H7 (cell line): ENCODE measurements at places on chromosomes 6 and 20.

GRCh38 chr6:11772109-11772825 lies 6.3 kb downstream of the ADTRP start:
- DNase-seq: no peak

DNA sequence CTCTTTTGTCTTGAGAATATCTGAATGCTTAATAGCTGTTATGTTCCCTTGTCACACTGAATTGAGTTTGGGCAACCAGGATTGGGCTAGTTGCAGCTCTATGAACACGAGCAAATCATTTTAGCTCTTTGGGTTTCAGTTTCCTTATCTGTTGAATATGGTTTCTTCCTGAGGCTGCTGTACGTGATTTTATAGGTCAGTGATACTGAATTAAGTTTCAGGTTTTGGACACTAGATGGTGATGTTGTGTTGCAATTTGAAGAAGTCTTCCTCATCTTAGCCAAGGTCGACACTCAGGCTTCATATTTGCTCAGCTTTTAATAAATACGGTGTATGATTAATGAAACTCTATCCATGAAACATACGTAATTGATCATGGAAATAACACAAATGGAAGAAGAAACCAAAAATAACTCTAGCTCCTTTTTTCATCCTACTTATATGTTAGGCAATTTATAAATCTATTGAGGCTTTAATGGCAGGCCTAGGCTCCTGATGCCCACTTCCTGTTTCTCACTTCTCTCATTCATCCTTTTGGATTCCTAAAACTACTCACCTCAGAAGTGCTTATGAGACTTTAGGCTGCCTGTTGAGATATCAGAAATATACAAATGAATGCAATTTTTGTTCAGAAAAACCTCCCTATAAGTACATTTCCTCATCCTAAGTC lies 354.1 kb upstream of the MAP3K7 start:
- peak; percentile 22 for DNase-seq

- DNase-seq: no peak
Measured at GRCh38 chr6:147486683-147487082, 21.8 kb upstream of the SAMD5 start.

DNA sequence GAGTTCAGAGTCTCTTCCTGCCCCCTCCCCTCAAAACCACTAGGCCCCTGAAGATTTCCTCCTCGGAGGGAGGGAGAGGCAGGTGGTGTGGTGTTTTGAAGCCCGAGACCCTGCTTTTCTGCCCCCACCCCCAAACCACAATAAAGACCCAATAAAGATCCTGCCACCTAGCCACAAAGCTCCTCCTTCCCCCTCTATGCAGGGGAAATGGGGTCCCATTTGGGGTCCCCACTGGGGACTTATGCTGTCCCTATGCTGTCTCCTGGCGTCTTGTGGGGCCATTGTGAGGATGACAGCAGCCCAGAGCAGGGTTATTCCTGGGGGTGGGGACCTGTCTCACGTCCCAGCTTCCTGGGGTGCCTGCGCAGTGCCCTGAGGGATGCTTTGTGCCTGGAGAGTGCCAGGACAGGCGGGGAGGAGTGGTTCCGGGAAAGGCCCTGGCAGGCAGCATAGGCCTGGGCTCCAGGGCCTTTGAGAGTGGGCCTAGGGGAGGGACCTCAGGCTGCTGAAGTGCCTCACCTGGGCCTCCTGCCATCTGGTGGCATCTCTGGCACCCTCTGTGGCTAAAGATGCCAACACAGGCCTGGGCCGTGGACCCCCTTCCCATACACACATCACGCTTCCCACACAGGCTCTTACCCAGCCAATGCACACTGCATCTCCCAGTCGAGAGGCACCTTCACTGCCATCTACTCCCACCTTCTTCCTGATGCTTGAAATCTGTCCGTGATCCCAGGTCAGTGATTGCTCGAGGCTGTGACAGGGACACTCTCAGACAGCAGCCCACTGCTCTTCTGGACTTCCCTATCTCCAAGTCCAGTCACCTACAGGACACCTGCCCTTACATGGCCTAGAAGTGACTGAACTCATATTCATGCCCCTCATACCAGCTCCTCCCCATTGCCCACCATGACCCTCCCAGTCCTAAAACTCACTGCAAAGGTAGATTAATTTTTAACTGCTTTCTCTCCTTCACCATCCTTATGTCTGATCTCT lies 7.9 kb upstream of the ARMC12 start:
- peak; percentile 63 for DNase-seq

DNA sequence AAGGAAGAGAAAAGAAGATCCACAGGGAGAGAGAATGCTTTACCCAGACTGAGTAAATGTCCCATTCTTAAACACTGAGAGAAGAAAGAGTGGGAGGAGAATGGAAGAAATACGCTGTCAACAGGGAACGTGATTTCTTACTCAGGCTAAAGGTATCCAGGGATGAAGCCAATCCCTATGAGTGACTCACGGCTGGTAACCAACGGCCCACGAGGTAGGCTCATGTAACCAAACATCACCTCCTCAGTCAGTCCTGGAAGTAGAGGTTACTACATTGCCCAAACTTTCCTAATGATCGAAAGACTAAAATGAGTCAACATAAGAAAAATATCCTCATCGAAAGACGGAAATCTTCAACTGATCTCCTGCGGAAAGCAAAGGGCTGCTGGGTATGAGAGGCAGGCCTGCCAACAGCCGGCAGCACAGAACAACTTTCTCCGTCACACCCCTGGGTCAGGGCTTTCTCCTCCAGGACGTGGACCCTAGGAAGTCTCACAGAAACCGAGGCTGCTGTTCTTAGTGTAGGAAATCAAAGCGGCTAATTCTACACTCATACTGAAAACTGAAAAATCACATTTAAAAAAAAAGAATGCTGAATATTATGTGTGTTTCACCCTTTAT lies 292.6 kb downstream of the GMDS start:
- DNase-seq: no peak

- DNase-seq: no peak
Measured at GRCh38 chr6:52352239-52353018, 9.5 kb upstream of the PAQR8 start.

GRCh38 chr20:51341581-51341980 lies 200.9 kb downstream of the NFATC2 start:
- DNase-seq: no peak

DNA sequence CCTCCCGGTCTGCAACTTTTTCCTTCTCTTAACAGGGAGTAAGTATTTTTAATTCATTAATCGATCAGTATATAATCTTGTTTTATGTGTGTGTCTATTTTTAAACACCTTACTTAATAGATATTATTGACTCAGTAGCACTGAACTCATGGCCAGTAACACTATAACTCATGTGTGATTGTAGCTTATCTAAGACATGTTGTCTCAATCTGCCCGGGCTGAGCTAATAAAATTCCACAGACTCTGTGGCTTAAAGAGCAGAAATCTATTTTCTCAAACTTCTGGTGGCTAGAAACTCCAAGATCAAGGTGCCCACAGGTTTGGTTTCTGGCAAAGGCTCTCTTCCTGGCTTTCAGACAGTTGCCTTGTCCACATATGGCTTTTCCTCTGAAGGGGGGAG lies 68.8 kb upstream of the TNFAIP3 start:
- no peak for DNase-seq

GRCh38 chr6:111683749-111684267 lies 78.1 kb upstream of the TRAF3IP2 start:
- no peak for DNase-seq

DNA sequence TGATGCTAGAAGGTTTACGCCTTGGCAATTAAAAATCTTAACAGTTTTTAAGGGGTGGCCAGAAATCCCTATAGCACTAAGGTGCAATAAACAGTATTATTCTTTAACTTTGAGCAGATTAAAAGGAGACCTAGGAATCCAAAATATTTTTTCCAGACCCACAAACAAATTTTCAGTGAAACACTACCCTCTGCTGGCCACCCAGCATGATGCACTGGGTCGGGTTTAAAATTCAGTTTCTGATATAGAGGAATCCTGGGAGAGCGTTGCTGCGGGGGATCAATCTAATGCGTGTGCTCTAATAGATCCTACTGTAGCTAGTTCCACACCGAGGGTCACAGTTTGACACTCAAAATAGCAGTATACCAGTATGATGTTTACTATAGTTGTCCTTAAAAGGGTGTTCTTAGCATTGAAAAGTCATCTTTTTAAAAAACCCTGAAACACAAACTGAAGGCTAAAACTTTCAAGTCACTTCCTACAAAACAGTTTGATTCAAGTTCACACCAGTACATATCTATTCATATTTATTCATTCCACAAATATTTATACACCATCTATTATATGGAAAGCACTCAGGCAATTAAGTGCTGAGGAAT lies 10.2 kb downstream of the UBE3D start:
- peak; percentile 47 for DNase-seq

DNA sequence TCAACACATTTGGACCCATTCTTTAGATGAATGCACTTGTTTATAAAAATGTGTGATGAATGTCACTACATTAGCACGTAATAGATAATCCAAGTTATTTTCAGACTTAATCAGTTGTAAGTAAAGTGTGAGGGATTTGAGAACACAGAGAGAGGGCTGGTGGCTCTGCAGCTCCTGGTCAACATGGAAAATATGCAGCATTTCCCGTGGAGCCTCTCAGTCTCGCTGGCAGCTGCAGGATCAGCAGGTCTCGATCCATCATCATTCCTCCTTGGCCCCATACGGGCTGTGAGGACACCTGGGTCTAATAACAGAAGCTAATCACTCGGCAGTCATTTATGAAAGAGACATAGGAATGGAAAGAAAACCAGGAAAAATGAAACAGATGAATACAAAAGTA lies 390.2 kb downstream of the PRKN start:
- no peak for DNase-seq

- DNase-seq: peak; percentile 11
Measured at GRCh38 chr20:15627501-15627903, 945.7 kb downstream of the KIF16B start.

DNA sequence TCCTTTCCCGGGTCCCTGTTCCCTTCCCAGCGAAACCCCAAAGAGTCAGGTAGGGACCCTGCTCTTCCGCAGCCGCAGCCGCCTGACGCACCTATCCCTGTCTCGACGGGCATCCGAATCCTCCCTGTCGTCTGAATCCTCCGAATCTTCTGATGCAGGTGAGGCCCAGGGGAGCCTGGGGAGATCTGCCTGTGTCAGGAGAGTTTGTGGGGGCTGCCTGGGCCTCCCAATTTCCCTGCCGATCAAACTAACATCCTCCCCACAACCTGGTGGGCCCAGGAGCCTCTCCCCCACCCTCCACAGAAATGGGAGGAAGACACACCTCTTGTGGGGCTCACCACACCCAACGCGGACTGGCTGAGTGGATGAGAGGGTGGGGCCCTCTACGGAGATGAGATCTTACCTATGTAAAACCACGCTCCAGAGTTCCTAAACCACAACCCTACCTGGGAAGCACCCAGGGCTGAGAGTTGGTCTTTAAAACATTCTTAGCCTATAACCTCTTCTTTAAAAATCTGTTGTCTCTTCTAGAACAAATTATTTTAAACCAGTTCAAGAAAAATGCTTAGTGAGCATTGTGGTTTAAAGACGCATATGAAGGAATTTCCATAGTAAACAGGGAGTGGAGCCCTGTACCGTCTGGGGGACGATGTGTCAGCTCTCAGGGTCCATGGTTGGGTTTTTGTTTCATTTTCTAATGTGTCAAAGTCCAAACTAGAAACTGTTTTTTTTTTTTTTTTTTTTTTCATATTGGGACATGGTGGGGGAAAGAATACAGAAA lies 1.7 kb downstream of the CDC25B start:
- DNase-seq: peak; percentile 48

- DNase-seq: peak; percentile 49
Measured at GRCh38 chr20:575230-575629, 31.6 kb upstream of the CSNK2A1 start.

- DNase-seq: peak; percentile 31
Measured at GRCh38 chr20:49790077-49790798, 22.4 kb upstream of the SLC9A8 start.

- DNase-seq: no peak
Measured at GRCh38 chr20:61644378-61645076, 392.5 kb downstream of the CDH4 start.

DNA sequence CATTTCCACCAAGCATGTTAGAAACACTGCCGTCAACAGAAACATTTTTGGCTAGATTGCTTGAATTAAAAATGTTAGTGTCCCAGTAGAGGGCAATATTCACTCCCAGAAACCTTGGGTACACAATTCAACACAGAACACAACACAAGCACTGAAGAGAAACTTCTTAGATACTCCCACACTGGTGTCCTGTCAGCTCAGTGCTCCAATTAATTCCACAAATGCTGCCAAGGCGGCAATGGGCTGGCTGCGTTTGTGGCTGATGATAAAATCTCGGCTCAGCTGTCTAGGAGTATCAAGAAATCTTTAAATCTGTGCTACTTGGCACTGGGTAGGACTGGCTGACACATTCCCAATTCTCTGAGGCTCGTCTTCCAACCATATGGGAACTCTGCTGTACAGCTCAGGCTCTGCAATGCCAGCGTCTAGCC lies 39.3 kb downstream of the BEND3 start:
- DNase-seq: no peak

DNA sequence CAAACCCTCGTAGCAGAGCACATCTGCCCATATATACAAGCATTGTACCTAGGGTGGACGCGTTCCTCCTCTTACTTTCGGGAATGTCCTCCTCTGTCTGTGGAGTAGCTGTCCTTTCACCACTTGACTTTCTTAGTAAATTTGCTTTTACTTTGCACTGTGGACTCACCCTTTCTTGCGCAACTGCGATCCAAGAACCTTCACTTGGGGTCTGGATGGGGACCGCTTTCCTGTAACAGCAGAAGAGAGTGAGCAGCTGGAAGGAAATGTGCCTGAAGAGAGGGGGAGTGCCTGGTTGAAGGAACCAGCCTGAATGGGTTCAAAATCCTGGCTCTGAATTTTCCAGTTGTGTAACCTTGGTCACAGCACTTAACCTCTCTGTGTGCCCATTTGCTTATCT lies 40.1 kb upstream of the PMEPA1 start:
- DNase-seq: no peak

GRCh38 chr20:1322511-1323245 lies 6.3 kb downstream of the SDCBP2 start:
- no peak for DNase-seq

DNA sequence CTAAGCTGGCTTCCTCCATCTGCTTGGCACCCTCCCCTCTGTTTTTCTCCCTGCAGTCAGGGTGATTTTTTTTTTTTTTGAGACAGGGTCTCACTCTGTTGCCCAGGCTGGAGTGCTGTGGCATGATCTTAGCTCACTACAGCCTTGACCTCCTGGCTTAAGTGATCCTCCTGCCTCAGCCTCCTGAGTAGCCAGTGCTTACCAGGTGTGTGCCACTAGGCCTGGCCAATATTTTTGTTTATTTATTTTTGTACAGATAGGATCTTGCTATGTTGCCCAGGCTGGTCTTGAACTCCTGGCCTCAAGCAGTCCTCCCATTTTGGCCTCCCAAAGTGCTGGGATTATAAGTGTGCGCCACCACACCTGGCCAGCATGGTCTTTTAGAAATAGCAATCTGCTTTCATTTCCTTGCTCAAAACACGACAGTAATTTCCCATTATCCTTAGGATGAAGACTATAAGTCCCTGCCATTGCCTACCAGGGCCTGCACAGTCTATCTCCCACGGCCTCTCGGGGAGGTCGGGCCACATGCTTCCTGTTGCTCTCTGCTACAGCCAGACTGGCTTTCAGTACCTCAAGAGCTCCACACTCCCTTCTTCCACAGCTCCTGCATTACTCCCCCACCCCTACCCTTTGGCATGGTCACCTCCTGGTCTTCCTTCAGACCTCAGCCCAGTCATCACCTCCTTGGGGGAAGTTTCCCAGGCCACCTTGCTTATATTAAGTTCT lies 11.1 kb upstream of the CD164 start:
- no peak for DNase-seq
